ENCODE measurements at places on chromosomes 13 and 19.
A peak's percentile ranks its signal among the peaks of the same experiment; 100 is the strongest.

DNA sequence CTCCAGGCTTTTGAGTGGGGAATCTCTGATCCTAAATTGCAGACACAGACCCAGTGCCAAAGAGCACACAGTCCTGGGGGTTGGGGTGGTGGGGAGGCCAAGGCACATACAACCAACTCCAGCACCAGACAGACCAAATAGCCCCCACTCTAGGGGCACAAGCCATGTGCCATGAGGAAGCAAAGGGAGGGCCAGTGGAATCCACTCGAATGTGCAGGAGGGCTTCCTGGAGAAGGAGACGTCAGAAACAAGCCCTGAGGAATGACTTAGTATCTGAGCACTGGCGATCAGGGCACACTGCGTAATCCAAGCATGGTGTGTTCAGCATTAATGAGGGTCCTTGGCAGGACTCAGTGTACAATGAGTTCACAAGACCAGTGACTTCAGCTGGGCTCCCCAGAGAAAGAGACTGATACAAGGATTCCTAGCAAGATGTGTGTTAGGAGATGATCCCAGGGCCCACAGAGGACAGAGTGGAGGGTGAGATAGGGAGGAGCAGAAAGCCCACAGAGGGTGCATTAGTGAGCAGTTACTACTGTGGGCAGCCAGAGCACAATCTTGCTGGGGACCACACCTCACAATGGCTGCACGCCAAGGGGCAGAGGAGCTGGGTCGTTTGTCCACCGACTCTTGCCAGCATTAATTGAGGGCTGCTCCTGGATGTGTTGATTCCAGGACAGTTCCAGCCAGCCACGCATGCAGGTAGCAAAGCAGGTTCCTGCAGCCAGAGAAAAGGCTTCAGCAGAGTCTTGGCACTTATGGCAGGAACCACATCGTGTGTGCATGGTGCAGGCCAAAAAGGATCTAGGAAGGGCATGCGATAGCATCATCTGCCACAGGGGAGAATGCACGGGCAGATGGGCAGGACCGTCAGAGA lies 152.6 kb upstream of the VSTM2B start:
- no peak for DNase-seq

GRCh38 chr19:13146763-13147563 lies 3.2 kb downstream of the STX10 start:
- no peak for DNase-seq

- DNase-seq: no peak
These were observed 43.6 kb upstream of the MTIF3 start for GRCh38 chr13:27493981-27494380.

GRCh38 chr13:103884101-103884723 lies 818.0 kb upstream of the SLC10A2 start:
- DNase-seq: no peak

- DNase-seq: no peak
These were observed 6.9 kb downstream of the GYS1 start for GRCh38 chr19:48986211-48986610.

DNA sequence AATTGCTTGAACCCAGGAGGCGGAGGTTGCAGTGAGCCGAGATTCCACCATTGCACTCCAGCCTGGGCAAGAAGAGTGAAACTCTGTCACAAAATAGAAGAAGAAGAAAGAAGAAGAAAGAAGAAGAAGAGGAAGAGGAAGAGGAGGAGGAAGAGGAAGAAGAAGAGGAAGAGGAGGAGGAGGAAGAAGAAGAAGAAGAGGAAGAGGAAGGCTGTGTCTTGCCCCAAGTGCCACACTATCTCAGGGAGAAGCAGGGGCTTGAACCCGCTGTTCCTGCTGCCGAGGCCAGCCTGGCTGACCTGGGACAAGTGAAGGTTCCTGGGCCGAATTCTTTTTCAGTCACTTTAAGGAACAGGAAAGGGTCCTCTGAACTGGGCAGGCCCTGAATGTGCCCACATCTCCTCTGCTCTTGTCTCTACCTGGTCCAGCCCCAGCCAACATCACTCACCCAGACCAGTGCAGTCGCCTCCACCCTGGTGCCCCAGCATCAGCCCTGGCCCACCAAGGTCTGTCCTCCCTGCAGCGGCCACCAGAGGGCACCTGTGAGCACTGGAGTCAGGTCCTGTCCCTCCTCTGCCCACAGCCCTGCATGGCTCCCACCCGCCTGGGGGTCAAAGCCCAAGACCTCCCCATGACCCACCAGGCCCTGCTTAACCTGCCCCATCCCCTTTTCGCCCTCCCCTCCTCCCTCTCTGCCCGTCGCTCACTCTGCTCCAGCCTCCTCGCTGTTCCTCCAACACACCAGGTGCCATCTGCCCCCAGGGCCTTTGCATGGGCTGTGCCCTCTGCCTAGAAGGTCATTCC lies 20.0 kb downstream of the TICAM1 start:
- peak; percentile 73 for DNase-seq

GRCh38 chr13:99566125-99567083 lies 65.1 kb downstream of the TM9SF2 start:
- no peak for DNase-seq

- DNase-seq: no peak
These were observed 25.7 kb downstream of the SHC2 start for GRCh38 chr19:435056-435706.

DNA sequence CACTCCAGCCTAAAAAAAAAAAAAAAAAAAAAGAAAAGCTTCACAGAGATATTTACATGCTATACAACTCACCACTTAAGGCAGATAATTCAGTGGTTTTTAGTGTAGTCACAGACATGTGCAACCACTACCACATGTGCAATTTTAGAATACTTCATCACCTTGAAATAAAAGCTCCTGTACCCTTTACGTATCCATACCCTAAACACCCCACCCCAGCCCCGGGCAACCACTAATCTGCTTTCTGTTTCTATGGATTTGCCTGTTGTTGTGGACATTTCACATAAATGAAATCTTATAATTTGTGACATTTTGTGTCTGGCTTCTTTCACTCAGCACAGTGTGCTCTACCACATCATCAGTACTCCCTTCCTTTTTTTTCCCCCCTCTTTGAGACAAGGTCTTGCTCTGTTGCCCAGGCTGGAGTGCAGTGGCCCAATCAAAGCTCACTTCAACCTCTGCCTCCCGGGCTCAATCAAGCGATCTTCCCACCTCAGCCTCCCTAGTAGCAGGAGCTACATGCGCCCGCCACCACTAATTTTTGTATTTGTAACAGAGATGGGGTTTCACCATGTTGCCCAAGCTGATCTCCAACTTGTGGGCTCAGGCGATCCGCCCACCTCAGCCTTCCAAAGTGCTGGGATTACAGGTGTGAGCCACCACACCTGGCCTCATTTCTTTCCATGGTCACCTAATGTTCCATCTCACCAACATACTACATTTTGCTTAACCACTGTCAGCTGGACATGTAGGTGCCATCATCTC lies 4.0 kb downstream of the DDX39A start:
- no peak for DNase-seq
